ENCODE measurements at places on chromosomes 11 and 22.

- DNase-seq, result no peak
These were observed 92.9 kb upstream of the KCNA4 start for GRCh38 chr11:30109774-30110173.

DNA sequence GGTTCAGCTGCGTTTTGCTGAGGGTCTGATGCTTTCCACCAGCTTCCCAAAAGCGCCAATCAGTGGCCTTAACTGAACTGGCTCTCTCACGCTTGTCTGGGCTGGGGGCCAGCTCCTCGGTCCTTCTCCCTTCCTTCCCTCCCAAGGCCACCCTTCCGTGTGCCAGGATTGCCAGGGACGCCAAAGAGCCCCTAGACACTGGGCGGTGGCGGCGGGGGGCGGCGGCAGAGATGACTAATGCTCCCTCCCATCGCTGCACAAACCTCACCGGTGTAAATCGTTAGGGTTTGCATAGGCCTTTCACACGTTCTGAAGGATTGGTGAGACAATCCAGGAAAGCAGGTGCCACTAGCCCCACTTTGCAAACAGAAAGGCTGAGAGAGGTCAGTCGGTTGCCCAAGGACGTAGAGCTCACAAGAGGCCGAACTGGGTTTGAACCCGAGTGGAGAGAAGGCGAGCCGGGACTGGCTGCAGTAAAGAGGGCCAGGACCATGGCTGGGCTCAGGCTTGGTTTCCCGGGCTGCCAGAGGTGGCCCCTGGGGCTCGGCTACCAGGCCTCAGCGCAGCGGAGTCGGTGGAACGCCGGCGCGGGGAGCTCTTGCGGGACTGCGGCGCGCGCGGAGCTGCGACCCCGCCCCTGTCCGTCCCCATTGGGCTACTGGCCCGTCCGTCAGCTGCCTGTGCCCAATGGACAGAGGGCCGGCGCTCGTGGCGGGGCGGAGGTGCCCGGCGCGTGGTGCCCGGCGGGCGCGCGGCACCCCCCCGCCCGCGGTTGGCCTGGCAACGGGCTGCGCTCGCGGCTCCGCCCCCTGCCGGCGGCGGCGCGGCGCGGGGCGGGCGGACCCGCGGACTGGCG lies 589 bp upstream of the GNAZ start:
- DNase-seq, result peak; percentile 92

GRCh38 chr11:19173004-19173689 lies 28.6 kb downstream of the CSRP3 start:
- DNase-seq, result no peak

DNA sequence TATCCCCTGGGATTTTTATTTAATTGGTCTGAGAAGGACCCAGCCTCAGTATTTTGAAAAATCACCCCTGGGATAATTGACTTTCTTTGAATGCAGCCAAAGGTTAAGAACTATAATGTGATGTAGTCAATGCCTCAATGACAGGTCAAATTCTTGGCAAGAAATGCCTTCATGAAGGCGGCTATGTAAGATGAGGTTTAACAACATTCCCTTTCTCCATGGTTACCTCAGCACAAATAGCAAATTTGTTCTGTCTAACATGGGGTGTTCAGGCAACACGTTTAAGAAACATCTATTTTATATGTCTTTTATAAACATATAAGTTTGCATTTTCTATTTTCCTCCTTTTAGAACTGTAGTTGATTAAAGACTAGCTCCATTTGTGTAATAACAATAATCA lies 5.3 kb downstream of the SLN start:
- DNase-seq, result no peak

DNA sequence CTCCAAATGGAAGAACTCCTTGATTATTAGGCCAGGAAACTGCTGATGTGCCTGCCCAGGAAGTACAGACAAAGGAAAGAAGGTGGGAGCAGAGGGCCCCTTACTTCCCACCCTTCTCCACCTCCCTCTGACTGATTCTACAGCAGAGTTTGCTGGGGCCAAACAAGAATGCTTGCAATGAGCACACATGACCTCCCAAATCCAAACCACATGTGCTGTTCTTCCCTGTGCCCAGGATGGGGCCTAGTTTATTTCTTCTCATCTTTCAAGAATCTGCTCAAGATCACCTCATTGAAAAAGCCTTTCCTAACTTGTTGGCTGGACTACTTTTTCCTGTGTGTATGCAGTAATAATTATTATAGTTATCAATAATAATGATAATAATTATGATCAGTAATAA lies 286.1 kb downstream of the RAB38 start:
- DNase-seq, result no peak

Measured in CD4-positive, alpha-beta T cell treated with Interleukin-15 for 1 hour (primary cell).